Stimulated activated CD4-positive, alpha-beta T cell treated with anti-CD3 and anti-CD28 coated beads, Interleukin-2, amount 100 ng/mL, for 4 hours (primary cell): ENCODE measurements at places on chromosomes 2 and 18.
A peak's percentile ranks its signal among the peaks of the same experiment; 100 is the strongest.

GRCh38 chr2:237306787-237307170, 107.2 kb downstream of the COL6A3 start:
- no peak for DNase-seq

DNA sequence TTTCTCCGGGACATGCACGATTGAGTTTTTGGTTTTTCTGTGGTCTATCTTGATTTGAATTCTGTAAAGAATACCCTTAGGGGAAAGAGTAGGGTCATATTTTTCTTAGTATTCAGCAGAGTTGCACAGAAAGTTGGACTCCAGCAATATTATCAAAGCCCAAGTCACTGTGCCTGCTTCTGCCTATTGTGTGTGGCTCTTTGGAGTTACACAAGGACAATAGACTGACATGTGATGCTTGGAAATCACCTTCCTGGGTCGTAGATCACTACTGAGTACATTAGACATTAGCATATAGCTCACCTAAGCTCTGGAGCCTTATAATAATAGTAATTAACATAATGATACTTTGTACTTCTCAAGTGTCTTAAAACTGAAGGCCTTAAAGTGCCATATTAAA, 238.8 kb upstream of the FOSL2 start:
- DNase-seq = no peak

GRCh38 chr2:237227592-237228280, 142.0 kb downstream of the COPS8 start:
- DNase-seq = no peak

DNA sequence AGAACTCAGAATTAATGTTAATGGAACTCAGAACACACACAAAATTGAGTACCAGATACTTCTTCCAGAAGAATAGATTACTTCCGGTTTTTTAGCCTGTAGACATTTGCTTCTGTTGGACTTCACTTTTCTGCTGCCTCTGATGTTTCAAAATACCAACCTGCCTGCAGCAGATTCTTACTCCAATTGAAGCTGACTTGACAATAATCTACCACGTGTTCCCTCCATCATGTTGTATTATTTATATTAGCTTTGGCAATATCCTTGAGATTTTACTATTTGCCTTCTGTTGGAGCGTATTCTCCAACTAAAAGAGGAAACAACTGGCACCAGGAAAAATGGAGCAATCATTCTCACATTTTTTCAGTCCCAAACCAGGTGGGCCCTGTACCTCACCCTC, 3.1 kb upstream of the GORASP2 start:
- DNase-seq = no peak

GRCh38 chr2:121288454-121289231, 3.6 kb upstream of the TFCP2L1 start:
- no peak for DNase-seq

- no peak for DNase-seq
Observed at GRCh38 chr2:198314559-198315153, 510.3 kb downstream of the PLCL1 start.

DNA sequence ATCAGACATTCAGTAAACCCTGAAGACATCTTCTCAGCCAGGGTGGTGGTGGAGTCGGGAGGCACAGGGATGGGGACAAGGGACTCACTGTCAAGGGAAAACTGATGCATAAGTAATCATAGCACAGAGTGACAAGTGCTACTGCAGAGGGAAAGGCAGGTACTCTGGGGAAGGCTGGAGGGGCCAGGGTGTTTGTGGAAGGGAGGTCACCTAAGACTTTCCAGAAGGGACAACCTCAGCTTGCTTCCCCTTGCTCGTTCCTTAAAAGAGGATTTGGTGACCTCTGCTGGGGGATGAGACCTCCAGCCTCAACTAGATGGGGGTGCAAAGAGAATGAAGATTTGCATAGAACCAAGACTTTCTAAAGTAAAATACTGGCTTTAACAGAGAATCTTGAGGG, 99.5 kb downstream of the SLC4A3 start:
- no peak for DNase-seq

DNA sequence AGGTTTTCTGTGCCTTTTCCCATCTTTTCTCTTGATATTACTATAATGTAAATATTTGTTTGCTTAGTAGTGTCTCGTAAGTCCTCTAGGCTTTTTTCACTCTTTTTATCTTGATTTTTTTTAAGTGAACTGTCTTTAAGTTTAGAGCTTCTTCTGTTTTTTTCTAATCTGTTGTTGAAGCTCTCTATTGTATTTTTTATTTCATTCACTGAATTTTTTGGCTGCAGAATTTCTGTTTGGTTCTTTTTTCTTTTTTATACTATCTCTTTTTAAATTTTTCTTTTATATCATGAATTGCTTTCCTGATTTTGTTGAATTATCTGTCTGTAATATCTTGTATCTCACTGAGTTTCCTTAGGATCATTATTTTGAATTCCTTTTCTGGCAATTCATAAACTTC, 331.8 kb upstream of the RBMS1 start:
- no peak for DNase-seq

- DNase-seq = no peak
Observed at GRCh38 chr2:85777441-85777861, 23.7 kb downstream of the ATOH8 start.

DNA sequence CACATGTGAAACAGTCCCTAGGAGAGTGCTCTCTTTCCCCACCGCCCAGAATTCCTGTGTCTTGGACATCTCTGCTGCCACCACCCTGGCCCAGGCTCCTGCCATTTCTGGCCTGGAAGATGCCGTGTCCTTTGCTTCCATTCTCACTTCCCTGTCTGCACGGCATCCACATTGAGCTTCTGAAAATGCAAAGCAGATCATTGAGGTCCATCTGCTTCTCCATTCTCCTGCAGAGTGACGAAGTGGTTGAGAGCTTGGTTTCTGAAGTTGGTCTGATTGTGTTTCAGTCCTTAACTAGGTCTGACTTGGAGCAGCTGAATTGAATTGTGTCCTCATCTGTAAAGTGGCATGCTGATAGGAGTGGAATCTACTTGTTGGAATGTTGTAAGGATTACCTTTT, 98.7 kb upstream of the MGAT5 start:
- DNase-seq = no peak

DNA sequence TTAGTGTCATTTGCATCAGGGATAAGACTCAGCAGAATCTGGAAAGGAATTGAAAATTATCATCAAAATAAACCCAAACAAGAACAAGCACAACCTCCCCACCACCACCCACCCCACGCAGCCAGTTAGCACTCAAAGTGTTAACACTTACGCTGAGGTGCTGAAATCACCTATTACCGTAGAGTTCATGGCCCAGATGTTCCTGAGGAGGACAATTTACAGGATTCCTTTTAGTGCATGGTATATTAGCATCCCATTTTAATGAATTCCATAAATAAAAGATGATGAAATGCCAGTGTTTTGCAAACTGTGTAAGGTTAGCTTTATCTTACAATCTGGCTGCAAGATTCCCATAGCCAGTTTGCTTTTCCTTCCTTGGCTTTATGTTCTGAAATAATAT, 359.3 kb upstream of the SOX11 start:
- DNase-seq = no peak

DNA sequence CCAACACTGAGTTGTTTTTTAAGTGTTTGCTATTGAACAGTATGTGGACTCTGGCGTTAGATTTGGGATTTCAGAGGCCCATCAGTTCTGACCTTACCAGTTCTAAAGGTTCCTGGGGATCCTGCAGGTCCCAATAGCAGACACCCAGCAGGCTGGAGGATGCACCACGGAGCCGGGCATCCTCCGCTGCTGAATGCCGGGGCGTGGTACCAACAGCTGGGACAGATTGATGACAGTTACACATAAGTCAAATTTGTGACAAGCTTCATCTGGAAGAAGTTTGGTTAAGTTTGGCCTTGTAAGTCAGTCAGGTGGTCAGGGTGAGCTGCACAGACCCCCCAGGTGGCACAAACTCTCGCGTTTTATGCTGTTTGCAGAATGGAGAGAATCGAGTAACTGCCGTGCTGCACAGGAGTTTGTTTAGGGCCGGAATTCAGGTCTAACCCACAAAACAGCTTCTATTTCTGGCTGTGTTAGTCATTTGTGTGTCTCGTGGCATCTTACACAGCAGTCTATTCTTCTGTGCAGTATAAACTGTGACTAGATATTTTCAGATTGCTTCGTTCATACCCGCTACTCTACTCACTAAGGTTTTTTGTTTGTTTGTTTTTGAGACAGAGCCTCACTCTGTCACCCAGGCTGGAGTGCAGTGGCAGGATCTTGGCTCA, 19.2 kb downstream of the CTDP1 start:
- DNase-seq = no peak

DNA sequence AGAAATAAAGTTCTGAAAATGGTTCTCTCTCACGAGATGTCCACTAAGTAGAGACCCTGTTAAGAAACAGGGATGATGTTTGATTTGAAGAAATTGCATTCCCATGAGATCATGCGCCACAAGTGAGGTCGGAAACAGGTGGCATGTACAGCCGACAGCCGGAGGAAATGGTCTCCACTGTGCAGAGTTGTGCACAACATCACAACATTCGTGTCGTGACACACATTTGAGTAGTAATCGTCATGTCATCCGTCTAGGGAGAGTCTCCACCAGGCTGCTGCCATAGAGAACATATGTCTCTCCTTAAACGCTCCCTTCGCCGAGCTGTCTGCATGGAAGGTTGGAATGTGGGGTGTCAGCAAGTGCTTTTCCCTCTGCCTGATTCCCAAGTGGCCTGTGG, 84.7 kb downstream of the ASAP2 start:
- no peak for DNase-seq

DNA sequence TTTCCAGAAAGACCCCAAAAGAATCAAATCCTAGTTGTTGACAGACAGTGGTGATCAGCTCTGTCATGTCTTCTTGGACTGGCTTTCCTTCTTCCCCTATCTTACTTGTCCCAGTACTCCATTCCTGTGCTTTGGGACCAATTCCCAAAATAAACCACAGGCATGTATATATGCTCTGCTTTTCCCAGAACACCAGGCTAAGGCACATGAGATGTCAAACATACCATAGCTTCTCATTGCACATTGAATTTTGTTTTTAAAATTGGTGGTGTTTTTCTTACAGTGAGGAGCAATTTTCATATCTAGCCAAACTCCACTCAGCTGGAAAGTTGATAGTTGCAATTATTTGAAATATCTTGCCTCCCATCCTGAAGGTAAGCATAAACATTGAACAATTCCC, 88.9 kb upstream of the RGPD4 start:
- no peak for DNase-seq

- no peak for DNase-seq
Observed at GRCh38 chr2:172836827-172837226, 101.2 kb downstream of the RAPGEF4 start.

- peak; percentile 52 for DNase-seq
Observed at GRCh38 chr2:102147935-102148334, 5.4 kb downstream of the IL1R1 start.

DNA sequence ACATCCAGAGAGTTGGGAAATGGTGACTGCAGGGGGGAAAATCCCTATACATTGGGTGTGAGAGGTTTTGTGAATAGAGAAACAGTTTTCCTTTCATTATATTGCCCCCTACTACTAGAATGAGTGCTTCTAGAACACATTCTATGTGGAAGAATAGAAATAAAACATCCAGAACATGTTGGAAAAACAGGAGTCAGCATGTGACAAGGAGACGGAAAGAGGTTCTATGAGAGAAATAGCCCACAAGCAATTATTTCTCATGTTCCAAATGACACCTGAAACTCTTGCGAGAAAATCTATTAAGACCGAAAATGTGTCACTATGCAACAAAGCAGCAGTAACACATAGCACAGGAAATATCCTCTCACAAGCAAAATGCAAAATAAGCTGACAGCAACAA, 202.7 kb upstream of the SPOPL start:
- no peak for DNase-seq

GRCh38 chr2:128715360-128715759, 396.7 kb upstream of the HS6ST1 start:
- DNase-seq = no peak

- no peak for DNase-seq
Observed at GRCh38 chr2:164719996-164720941, 99.0 kb upstream of the GRB14 start.

DNA sequence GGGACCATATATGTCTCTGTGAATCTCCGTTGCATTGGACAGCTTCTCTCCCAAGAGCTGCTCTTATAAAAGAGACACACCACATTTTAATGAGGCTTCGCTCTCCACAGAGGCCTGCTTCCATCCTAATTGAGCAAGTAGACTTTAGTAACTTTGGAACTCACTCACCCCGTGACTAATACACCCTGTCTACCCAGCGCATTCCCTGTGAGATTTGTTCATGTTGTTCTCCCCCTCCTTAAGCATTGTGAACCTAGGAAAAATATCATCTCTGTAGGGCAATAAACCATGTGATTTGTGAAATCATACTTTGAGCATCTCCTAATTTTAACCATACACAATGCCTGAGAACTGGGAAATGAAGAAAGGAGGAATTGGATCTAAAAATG, 56.9 kb downstream of the MCFD2 start:
- no peak for DNase-seq

DNA sequence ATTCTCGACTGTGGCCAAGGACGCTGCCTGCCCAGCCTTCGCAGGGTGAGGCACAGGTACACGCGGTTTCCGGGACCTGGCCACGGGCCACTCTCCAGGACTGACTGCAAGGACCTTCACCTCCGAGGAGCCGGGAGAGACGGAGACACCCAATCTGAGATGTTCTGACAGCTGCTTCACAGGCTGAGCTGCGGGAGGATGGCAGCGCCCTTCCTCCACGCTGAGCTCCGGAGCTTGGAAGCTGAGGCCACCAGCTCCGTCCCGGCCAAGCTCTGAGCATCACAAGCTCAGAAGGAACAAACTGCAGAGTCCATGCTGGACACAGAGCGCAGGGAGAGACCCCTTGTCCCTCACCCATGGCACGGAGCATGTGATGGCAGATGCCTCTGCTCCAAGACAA, 71.1 kb upstream of the CTDP1 start:
- DNase-seq = no peak

DNA sequence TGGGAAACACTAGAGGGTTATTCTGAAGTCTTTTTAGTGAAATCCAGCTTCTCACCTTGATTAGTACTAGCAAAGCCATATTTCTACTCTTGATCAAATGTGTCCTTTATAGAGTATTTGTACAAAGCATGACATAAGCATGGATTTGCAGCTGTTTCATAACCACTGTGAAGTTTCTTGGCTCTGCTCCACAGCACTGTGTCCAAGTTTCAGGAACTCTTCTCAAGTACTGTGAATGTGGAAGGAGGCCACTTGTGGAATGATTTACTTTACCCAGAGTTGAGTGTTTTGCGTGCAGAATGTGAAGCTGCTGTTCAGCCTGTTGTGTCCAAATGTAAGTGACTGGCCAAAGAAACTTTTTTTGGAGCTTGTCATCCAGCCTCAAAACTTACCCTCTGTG, 16.2 kb upstream of the MAPRE2 start:
- DNase-seq = no peak

GRCh38 chr2:96574364-96574763, 37.8 kb downstream of the ARID5A start:
- no peak for DNase-seq

DNA sequence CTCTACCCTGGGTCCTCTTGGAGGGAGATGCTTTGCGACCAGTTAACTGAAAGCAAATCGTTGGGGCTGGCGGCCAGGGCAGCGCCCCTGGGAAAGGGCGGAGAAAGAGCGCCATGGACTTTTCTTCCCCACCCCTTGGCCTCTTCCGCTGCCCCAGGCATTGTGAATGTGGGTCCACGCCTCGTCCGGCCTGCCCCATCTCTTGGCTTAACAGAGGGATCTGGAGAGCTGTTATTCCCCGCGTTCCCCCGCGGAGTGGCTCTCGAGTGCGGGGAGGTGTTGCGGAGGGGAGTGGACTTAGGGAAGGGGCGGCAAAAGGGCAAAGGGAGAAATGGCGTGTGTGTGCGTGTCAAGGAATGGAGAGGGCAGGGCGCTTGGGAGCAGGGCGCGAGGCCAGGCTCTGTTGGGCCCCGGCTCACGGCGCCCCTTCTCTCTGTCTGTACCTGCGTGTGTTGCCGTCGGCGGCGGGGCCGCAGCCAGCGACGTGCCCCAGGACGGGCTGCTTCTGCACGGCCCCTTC, 6.6 kb downstream of the EMX1 start:
- no peak for DNase-seq
